Kidney (tissue), 22 donors: ENCODE measurements at places on chromosomes 13 and 19.

GRCh38 chr19:13938301-13939064, at the start of gene PODNL1:
Gene PODNL1, minus strand, starts transcription at chr19:13938417. Its CDS starts 236 bp downstream, at chr19:13938181.
- peak; percentile 84 for DNase-seq

- no peak for DNase-seq
Observed at GRCh38 chr13:50548586-50548985, 294.9 kb downstream of the DLEU7 start.

- no peak for DNase-seq
Observed at GRCh38 chr13:45036206-45036605, 46.9 kb downstream of the GPALPP1 start.

- no peak for DNase-seq
Observed at GRCh38 chr13:45278096-45278645, 62.8 kb downstream of the TPT1 start.

DNA sequence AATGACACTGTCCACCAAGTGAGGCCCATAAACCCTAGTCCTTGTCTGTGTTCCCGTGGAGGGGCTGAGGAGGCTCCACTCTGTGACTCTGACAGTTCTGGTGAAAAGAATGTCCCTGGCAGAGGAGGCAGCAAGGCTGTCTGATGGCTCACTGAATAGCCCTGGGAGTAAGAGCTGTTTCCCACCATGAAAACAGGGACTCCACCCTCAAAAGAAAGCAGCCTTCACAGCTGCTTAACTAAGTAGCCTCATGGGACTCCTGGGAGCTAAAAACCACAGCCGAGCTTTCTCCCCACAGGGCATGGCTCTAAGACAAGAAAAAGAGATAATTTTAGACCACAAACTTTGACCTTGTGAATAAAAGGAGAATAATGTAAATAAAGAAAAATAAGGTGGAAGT, 135.1 kb upstream of the FRY start:
- DNase-seq, result no peak

- DNase-seq, result no peak
Observed at GRCh38 chr13:39044536-39044935, 6.3 kb downstream of the NHLRC3 start.

DNA sequence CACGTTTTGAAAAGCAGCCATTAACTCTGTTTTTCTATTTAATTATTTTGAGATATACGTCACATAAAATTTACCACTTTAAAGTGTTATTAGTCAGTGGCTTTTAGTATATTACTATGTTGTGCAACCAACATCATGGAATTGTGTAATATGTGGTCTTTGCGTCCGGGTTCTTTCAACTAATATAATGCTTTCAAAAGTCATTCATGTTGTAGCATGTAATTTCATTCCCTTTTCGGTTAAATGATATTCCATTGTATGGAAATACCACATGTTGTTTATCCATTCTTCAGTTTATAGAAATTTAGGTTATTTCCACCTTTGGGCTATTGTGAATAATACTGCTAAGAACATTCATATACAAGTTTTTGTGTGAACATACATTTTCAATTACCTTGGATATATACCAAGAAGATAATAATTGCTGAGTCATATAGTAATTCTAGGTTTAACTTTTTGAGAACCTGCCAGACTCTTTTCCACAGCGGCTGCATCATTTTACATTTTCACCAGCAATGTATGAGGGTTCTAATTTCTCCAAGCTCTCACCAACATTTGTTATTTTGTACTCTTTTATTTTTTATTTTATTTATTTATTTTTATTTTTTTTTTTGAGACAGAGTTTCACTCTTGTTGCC, 28.1 kb upstream of the CLDN10 start:
- no peak for DNase-seq

GRCh38 chr19:48319647-48320541, 5.5 kb upstream of the EMP3 start:
- DNase-seq, result peak; percentile 82
